Activated T-helper 1 cell treated with anti-CD3 and anti-CD28 coated beads, Interleukin-12 subunit alpha, Interleukin-12 subunit beta, Interleukin-2, Interleukin-4 antibody, amounts not matched to agents 30 ng/mL and 10 ng/mL and 1 ng/mL, durations not matched to agents 14 hours and 24 hours and 36 hours (primary cell): ENCODE measurements at places on chromosomes 6 and 20.
A peak's percentile ranks its signal among the peaks of the same experiment; 100 is the strongest.

- DNase-seq, result no peak
- peaks cover 4% of the 10 kb centered on the region for H3K27me3 ChIP-seq
- no peak overlapping the region for H3K4me3 ChIP-seq
- H3K36me3 ChIP-seq, result no peaks in the 10 kb centered on the region
Observed at GRCh38 chr6:18340781-18341551, 46.2 kb upstream of the RNF144B start.

GRCh38 chr6:34673064-34673463 is 23.5 kb downstream of the ILRUN start:
- H3K4me3 ChIP-seq, result peak overlapping the region; percentile 69
- H3K36me3 ChIP-seq, result peaks cover 9% of the 10 kb centered on the region
- no peak for DNase-seq
- no peaks in the 10 kb centered on the region for H3K27me3 ChIP-seq

GRCh38 chr20:63284544-63284949 is 8.4 kb upstream of the COL20A1 start:
- DNase-seq, result no peak
- H3K27ac ChIP-seq, result no peak overlapping the region
- H3K4me1 ChIP-seq, result no peaks in the 10 kb centered on the region

- no peak overlapping the region for H3K4me3 ChIP-seq
- peaks cover 6% of the 10 kb centered on the region for H3K27me3 ChIP-seq
- H3K27ac ChIP-seq, result no peak overlapping the region
- peaks cover 8% of the 10 kb centered on the region for H3K4me1 ChIP-seq
Observed at GRCh38 chr6:18515767-18516166, 128.6 kb downstream of the RNF144B start.

DNA sequence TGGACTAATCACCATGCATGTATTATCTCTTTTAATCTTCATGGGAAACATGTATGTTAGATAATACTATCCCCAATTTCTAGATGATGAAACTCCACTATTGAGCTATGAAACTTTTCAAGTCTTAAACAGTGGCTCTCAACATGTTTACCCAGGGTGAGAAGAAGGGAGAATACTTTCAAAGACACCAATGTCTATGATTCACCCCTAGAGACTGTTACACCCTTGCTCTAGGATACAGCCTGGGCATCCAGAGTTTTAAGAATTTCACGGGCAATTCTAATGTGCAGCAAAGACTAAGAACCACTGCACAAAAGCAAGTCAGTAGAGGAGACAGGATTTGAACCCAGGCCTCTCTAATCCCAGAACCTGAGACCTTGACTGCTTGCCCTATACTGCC is 47.8 kb downstream of the GFOD1 start:
- no peak overlapping the region for H3K4me3 ChIP-seq
- peaks cover 2% of the 10 kb centered on the region for H3K36me3 ChIP-seq

DNA sequence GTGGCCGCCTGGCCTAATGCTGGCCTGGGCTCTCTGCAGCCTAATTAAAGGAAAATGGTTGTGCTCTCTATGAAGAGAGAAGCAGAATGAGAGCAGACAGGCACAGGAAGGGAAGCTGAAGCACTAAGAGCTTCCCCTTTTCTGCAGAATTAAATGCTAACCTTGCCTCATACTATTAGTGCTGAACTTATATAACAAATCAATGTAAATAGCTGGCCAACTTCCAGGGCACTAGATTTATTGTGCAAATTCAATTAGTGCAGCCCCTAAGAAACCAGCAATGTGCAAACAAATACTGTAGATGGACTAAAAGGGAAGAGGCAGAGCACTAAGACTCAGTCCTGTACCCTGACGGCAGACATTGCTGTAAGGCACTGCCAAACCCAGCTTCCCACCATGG is 36.1 kb upstream of the INSM1 start:
- no peak overlapping the region for H3K27ac ChIP-seq
- no peak for DNase-seq
- H3K27me3 ChIP-seq, result peaks cover 7% of the 10 kb centered on the region
- no peak overlapping the region for H3K4me3 ChIP-seq
- H3K36me3 ChIP-seq, result no peaks in the 10 kb centered on the region
- no peaks in the 10 kb centered on the region for H3K4me1 ChIP-seq

- H3K27me3 ChIP-seq, result no peaks in the 10 kb centered on the region
- H3K36me3 ChIP-seq, result no peaks in the 10 kb centered on the region
- no peak overlapping the region for H3K4me3 ChIP-seq
- no peak overlapping the region for H3K27ac ChIP-seq
Observed at GRCh38 chr20:17646961-17647301, 35.1 kb downstream of the RRBP1 start.

DNA sequence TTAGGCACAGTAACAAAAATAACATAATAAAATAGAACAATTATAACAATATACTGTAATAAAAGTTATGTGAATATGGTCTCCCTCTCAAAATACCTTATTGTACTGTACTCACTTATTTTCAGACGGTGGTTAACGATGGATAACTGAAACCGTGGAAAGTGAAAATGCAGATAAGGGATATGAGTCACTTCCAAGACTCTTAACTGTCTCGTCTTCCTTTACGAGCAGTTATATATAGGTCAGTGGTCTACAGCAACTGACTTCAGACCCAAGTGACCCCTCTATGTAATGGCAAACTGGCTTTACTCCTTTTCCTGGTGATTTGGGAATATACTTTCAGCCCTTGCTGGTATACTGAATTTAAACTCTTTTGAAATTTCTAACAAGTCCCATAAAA is 261.4 kb downstream of the SLC35F1 start:
- no peak for DNase-seq
- peaks cover 2% of the 10 kb centered on the region for H3K27me3 ChIP-seq
- no peaks in the 10 kb centered on the region for H3K36me3 ChIP-seq
- H3K4me1 ChIP-seq, result no peaks in the 10 kb centered on the region
- no peak overlapping the region for H3K27ac ChIP-seq

DNA sequence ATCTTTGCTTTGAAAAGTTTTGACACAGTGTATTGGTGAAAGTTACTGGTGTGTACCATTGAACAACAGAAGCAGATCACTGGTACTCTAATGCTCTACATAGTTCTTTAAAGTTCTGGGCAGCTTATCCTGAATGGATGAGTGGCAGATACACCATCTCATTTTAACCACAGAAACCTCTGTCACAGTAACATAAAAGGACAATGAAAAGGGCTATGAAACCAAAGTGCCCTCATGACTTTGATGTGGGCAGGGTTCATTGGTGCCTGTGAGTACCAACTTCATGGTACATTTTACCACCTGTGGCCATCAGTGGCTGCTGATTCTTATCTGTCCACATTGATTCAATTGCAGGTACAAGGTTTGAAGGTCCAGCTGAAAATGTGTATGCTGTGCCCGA is 285.7 kb upstream of the PREP start:
- peaks cover 18% of the 10 kb centered on the region for H3K36me3 ChIP-seq
- H3K27ac ChIP-seq, result no peak overlapping the region
- peaks cover 22% of the 10 kb centered on the region for H3K4me1 ChIP-seq
- H3K4me3 ChIP-seq, result no peak overlapping the region
- peaks cover 8% of the 10 kb centered on the region for H3K27me3 ChIP-seq

GRCh38 chr6:137976430-137976829 is 109.4 kb downstream of the TNFAIP3 start:
- H3K4me3 ChIP-seq, result peak overlapping the region; percentile 23
- H3K36me3 ChIP-seq, result no peaks in the 10 kb centered on the region
- peak overlapping the region; percentile 78 for H3K27ac ChIP-seq
- no peak for DNase-seq

- no peaks in the 10 kb centered on the region for H3K27me3 ChIP-seq
- H3K4me1 ChIP-seq, result no peaks in the 10 kb centered on the region
- no peak overlapping the region for H3K4me3 ChIP-seq
- H3K27ac ChIP-seq, result no peak overlapping the region
- no peak for DNase-seq
- no peaks in the 10 kb centered on the region for H3K36me3 ChIP-seq
Observed at GRCh38 chr20:14470977-14471661, 133.7 kb upstream of the FLRT3 start.

GRCh38 chr6:131958095-131958494 is 6.9 kb upstream of the CCN2 start:
- no peaks in the 10 kb centered on the region for H3K4me1 ChIP-seq
- peaks cover 14% of the 10 kb centered on the region for H3K27me3 ChIP-seq
- no peaks in the 10 kb centered on the region for H3K36me3 ChIP-seq
- no peak for DNase-seq

- peaks cover 4% of the 10 kb centered on the region for H3K27me3 ChIP-seq
- H3K4me1 ChIP-seq, result no peaks in the 10 kb centered on the region
- H3K4me3 ChIP-seq, result no peak overlapping the region
- DNase-seq, result no peak
- no peaks in the 10 kb centered on the region for H3K36me3 ChIP-seq
- no peak overlapping the region for H3K27ac ChIP-seq
Observed at GRCh38 chr6:167426084-167426483, 101.2 kb downstream of the TTLL2 start.

DNA sequence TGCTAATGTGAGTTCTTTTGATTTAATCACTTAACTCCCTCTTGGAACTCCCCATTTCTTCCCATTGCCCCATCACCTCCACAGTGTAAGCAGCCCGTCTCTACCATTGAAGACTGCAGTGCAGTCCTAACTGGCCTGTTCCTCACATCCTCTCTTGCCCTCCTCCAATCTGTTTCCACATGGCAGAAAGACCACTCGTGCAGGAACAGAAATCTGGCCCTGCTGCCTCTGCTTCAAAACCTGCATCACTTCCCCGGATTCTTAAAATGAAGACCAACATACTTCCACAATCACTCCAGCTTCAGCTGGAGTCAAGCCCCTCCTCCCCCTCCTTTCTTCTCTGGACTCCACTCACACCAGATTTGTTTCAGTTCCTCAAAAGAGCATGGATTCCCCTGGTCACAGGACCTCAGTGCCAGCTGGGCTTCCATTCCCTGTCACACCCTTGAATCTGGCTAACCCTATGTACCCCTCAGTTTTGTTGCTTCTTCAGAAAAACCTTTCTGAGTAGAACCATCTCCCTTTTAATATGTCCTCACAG is 802.3 kb downstream of the MAFB start:
- H3K4me1 ChIP-seq, result no peaks in the 10 kb centered on the region
- H3K27ac ChIP-seq, result no peak overlapping the region
- no peaks in the 10 kb centered on the region for H3K27me3 ChIP-seq
- DNase-seq, result no peak
- H3K4me3 ChIP-seq, result no peak overlapping the region

GRCh38 chr6:155412335-155412734 is 43.3 kb downstream of the NOX3 start:
- H3K27me3 ChIP-seq, result peaks cover 2% of the 10 kb centered on the region
- no peak overlapping the region for H3K4me3 ChIP-seq
- peaks cover 5% of the 10 kb centered on the region for H3K4me1 ChIP-seq
- H3K36me3 ChIP-seq, result no peaks in the 10 kb centered on the region

- H3K4me1 ChIP-seq, result no peaks in the 10 kb centered on the region
- H3K4me3 ChIP-seq, result no peak overlapping the region
- H3K27me3 ChIP-seq, result peaks cover 13% of the 10 kb centered on the region
- no peaks in the 10 kb centered on the region for H3K36me3 ChIP-seq
Observed at GRCh38 chr20:4304601-4305000, 289.2 kb upstream of the RNF24 start.

DNA sequence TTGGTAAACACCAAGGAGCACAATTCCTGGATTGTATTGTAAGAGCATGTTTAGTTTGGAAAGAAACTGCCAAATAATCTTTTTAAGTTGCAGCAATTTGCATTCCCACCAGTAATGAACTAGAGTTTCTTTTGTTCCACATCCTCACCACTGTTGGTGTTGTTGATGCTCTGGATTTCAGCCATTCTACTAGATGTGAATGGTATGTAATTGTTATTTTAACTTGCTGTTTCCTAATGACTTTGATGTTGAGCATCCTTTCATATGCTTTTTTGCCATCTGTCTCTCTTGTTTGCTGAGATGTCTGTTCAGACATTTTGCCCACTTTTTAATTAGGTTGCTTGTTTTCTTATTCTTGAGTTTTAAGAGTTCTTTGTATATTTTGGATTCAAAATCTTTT is 1654.1 kb downstream of the GRIK2 start:
- H3K36me3 ChIP-seq, result no peaks in the 10 kb centered on the region
- H3K4me1 ChIP-seq, result no peaks in the 10 kb centered on the region
- no peak for DNase-seq
- H3K27me3 ChIP-seq, result no peaks in the 10 kb centered on the region
- no peak overlapping the region for H3K27ac ChIP-seq
- no peak overlapping the region for H3K4me3 ChIP-seq

GRCh38 chr20:62741701-62742491 is 33.3 kb downstream of the NTSR1 start:
- peaks cover 15% of the 10 kb centered on the region for H3K27me3 ChIP-seq
- no peak for DNase-seq
- H3K4me3 ChIP-seq, result no peak overlapping the region
- H3K36me3 ChIP-seq, result no peaks in the 10 kb centered on the region
- peaks cover 32% of the 10 kb centered on the region for H3K4me1 ChIP-seq
- no peak overlapping the region for H3K27ac ChIP-seq

- DNase-seq, result no peak
- peaks cover 16% of the 10 kb centered on the region for H3K27me3 ChIP-seq
- H3K4me3 ChIP-seq, result no peak overlapping the region
- H3K36me3 ChIP-seq, result no peaks in the 10 kb centered on the region
- no peak overlapping the region for H3K27ac ChIP-seq
Observed at GRCh38 chr6:3739311-3739897, 12.1 kb downstream of the PXDC1 start.

- no peak overlapping the region for H3K27ac ChIP-seq
- no peak overlapping the region for H3K4me3 ChIP-seq
- peaks cover 27% of the 10 kb centered on the region for H3K36me3 ChIP-seq
Observed at GRCh38 chr20:49657118-49657901, 56.4 kb downstream of the B4GALT5 start.

DNA sequence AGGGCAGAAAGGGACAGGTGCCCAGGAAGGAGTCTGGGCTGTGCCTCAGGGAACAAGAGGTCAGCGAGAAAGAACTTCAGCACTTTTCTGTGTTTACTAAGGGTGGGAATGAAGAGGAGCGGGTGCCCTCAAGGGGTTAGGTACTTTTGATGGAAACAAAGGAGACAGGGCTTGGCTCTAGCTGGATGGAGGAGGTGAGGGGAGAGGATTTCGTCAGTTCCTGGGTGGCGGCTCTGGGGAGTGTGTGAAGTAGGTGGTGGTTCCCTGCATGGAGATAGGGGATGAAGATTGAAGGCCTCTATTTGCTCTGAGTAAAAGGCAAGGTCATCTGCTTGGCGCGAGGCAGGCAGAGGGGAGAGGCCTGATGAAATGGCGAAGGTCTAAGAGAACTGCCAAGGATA is 40.0 kb upstream of the ANKRD60 start:
- H3K4me3 ChIP-seq, result peak overlapping the region; percentile 6
- peak overlapping the region; percentile 65 for H3K27ac ChIP-seq
- DNase-seq, result no peak
- peaks cover 46% of the 10 kb centered on the region for H3K4me1 ChIP-seq
- no peaks in the 10 kb centered on the region for H3K27me3 ChIP-seq

- H3K4me1 ChIP-seq, result no peaks in the 10 kb centered on the region
- peaks cover 2% of the 10 kb centered on the region for H3K27me3 ChIP-seq
- H3K4me3 ChIP-seq, result no peak overlapping the region
- no peak for DNase-seq
- no peaks in the 10 kb centered on the region for H3K36me3 ChIP-seq
- H3K27ac ChIP-seq, result no peak overlapping the region
Observed at GRCh38 chr20:5890773-5891441, 59.4 kb downstream of the TRMT6 start.

GRCh38 chr6:149084026-149084425 is 233.5 kb upstream of the TAB2 start:
- no peak for DNase-seq
- H3K36me3 ChIP-seq, result peaks cover 17% of the 10 kb centered on the region
- H3K27me3 ChIP-seq, result no peaks in the 10 kb centered on the region
- H3K4me3 ChIP-seq, result peak overlapping the region; percentile 80

- no peaks in the 10 kb centered on the region for H3K36me3 ChIP-seq
- no peaks in the 10 kb centered on the region for H3K4me1 ChIP-seq
- no peaks in the 10 kb centered on the region for H3K27me3 ChIP-seq
- H3K4me3 ChIP-seq, result no peak overlapping the region
- no peak overlapping the region for H3K27ac ChIP-seq
Observed at GRCh38 chr6:93677264-93677965, 258.1 kb upstream of the EPHA7 start.

GRCh38 chr20:15179381-15179780 is 842.0 kb upstream of the FLRT3 start:
- H3K27me3 ChIP-seq, result no peaks in the 10 kb centered on the region
- no peak overlapping the region for H3K4me3 ChIP-seq
- H3K27ac ChIP-seq, result no peak overlapping the region
- H3K36me3 ChIP-seq, result no peaks in the 10 kb centered on the region
